ENCODE measurements at places on chromosomes 1 and 21.
A peak's percentile ranks its signal among the peaks of the same experiment; 100 is the strongest.

GRCh38 chr1:158324395-158324794 lies 6.9 kb downstream of the CD1B start:
- no peak for DNase-seq

DNA sequence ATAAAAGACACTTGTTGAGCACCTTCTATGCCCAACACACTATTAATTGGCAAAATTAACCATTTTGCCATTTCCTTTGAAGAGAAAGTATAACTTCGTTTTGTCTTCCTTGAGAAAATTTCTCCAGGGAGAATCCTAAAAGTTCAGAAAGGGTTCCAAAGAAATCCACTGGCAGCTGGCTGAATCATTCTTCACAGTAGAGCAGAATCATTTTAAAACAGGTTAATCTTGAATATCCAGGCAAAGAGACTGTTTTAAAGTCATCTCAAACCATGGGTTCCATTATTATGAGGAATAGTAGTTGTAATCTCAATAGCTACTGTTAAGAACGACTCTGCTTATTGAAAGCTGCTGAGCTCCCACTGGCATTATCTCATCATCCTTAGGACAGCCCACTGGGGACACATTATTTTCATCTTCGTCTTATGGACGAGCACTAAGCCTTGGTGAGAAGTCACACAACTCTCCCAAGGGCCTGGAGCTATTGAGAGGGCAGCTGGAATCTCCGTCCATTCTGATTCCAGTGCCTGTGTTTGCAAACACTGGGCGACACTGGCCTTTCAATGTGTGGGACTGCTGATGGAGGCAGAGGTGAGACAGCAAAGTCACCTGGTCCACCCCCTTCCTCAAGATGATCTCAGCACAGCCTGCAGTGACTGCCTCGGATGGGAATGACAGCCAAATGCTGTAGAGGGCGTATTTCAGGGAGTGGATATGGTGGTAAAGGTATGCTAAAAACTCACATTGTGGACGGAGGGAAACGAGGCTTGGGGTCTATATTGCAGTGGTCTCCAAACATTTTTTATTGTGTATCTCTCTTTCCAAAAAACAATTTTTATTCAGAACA lies 15.3 kb upstream of the PGBD5 start:
- no peak for DNase-seq

- no peak for DNase-seq
Observed at GRCh38 chr1:119735217-119735616, 23.5 kb downstream of the PHGDH start.

DNA sequence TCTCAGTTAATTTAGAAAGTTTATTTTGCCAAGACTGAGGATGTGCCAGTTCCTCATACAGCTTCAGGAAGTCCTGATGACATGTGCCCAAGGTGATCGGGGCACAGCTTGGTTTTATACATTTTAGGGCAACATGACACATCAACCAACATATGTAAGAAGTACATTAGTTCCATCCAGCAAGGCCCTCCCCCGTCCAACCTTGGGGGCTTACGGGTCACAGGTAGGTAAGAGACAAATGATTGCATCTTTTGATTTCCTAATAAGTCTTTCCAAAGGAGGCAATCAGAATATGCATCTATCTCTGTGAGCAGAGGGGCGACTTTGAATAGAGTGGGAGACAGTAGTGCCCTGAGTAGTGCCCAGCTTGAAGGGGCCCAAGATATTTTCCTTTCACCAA lies 19.6 kb upstream of the HAO2 start:
- no peak for DNase-seq

DNA sequence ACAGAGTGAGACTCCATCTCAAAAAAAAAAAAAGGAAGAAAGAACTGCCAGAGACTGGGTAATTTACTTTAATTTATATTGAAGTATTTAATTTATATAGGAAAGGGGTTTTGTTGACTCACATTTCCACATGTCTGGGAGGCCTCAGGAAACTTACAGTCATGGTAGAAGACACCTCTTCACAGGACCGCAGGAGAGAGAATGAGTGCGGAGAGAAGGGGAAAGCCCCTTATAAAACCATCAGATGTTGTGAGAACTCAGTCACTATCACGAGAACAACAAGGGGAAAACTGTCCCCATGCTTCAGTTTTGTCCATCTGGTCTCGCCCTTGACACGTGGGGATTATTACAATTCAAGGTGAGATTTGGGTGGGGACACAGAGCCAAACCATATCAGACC lies 25.8 kb upstream of the PPP1R8 start:
- DNase-seq: no peak

GRCh38 chr1:233299450-233299849 lies 3.9 kb upstream of the PCNX2 start:
- no peak for DNase-seq

- DNase-seq: no peak
Observed at GRCh38 chr21:38917043-38917774, 111.5 kb downstream of the ETS2 start.

DNA sequence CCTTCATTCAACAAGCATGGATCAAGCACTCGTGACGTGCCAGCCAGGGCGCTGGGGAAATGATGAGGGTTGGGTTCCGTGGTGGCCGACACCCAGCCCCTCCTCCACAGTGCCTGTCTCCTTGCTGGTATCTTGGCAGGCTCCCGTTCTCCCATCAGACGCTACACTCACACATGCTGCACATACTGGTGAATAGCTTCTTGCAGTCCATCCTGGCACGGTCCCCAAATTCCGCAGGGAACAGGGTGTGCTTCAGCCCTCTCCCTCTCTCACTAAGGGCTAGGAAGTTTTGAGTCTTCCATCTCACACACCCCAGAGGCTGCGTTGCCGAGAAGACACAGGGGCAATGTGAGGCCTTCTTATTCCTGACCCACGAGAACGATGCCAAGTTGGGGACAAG lies 10.1 kb upstream of the MEF2D start:
- DNase-seq: peak; percentile 55

All from fibroblast of skin of left biceps (primary cell).